ENCODE measurements at places on chromosomes 12 and 14.

GRCh38 chr14:65637780-65638179, 225.2 kb downstream of the FUT8 start:
- peak; percentile 44 for DNase-seq

DNA sequence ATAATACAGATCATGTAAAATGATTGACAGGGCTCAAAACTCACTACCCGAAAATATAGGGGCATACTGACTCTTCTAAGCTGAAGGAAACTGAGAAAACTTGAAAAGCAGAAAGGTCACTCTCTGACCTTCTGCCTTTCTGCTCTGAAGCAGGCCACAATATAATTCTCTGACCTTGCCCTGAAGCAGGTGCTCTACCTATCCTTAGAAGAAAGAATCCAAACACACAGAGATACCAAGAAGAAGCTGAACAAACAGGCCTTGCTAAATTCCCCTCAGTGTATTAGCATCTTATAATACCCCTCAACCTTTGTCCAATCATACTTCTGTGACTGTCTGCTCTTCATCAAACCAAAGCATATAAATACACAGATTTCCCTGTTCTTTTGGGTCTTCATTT, 60.9 kb upstream of the BBS10 start:
- DNase-seq: no peak

DNA sequence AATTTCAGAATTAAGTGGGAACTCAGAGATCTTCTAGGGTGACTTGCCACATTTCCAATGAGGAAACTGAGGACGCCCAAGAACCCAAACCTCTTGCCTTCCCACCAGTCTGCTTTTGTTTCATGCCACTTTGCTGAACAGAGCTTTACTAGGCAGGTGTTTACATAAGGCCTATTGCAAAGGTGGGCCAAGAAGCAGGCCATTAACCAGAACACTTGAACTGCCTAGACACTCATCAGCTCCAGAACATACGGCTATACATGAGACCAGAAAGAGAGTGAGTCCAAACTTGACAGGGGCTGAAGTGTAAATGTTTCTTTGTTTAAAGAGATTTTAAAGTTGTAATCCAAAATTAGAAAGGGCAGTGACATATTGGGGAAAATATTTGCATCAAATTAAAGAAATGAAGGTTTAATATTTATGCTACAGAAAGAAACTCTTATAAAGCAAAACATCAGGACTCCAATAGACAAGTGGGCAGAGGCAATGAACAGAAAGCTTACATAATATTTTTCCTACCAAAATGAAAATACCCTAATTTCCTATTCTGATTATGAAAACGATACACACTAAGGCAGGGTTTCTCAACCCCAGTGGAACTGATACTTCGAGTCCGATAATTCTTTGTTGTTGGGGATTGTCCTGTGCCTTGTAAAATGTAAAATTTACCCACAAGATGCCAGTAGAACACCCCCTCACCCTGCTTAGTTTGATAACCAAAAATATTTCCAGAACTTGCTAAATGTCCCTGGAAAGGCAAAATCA, 11.7 kb downstream of the BATF start:
- no peak for DNase-seq

DNA sequence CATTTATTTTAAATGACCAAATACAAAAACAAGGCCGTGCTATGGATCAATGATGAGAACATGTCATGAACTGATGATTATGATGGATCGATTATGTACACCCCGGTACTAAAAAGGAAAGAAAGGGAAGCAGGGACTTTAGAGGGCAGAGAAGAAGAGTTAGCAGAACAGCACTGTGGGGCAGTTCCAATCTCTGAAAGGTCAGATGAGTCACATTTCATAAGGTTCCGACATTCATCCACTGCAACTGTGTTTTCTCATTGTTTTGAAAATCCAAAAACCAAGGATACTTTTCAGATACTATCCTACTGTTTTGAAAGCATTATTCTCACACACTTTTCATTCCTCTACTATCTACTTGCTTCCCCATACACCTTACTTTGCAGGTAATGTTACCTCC, 169.3 kb downstream of the STXBP6 start:
- no peak for DNase-seq

DNA sequence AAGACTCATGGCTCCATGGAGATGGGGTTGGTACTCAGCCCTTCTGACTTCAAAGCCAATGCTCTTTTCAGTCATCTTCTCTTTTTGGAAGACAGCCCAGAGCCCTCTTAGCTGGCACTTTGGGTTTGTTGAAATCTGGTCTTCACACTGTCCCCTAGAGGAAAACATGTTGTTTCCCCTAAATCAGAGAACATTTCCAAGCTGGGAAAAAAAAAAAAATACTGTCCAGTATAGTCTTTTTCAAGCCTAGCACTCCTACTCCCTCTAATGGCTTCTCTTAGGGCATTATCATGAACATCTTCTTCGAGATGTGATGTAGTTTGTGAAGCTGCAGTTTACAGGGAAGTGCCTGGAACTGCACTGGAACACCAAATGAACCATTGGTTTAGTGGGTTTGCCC, 3.0 kb upstream of the ZC3H14 start:
- no peak for DNase-seq

- DNase-seq: no peak
These were observed 56.0 kb downstream of the SYNE2 start for GRCh38 chr14:63908667-63909264.

GRCh38 chr14:105286759-105287144, 14.0 kb downstream of the BRF1 start:
- DNase-seq: no peak

DNA sequence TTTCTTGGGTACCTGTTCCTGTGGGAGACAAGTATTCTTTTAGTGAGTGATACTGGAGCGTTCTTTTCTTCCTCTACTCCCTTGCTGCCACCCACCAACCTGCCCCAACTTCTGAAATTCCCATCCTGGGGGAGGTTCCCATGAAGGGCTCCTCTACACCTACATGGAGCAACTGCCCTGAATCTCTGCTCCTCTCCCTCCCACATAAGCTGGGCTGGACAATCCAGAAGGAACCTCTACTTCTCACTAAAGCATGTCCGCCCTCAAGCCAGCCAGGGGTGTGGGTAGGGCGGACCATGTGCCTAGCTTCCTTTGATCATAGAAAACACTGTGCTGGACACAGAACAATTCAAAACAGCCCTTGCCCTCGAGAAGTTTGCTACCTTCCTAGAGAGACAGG, 25.9 kb upstream of the ESRRB start:
- DNase-seq: no peak

DNA sequence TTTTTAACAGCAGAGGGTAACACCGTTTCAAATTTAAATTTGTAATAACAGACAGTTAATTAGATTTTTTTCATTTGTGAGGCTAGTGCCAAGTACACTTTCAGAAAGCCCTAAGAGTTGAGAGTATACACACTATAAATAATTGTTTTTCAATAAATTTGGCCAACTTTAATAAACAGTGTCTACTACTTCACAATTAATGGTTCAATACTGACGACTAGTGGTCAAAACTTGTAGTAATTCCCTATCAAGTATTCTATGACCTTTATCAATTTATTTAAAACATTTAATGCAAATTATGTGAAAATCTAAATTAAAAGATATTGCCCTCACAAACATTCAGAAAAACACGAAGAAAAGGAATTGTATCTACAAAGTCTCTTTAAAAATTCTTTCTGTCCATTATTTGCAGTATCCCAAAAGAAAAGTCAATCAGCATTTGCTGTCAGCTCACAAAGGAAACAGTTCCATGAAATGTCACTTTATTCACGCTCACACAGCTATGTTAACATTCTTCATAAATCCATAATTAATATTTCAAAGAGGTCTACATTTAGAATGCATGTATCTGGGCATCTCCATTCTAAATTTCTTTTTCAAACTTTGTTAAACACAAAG, 91.2 kb downstream of the CEP128 start:
- DNase-seq: peak; percentile 27

- DNase-seq: peak; percentile 79
These were observed 224.2 kb downstream of the LRFN5 start for GRCh38 chr14:41830714-41831406.

- DNase-seq: no peak
These were observed 1.9 kb downstream of the LMO3 start for GRCh38 chr12:16603916-16604575.

DNA sequence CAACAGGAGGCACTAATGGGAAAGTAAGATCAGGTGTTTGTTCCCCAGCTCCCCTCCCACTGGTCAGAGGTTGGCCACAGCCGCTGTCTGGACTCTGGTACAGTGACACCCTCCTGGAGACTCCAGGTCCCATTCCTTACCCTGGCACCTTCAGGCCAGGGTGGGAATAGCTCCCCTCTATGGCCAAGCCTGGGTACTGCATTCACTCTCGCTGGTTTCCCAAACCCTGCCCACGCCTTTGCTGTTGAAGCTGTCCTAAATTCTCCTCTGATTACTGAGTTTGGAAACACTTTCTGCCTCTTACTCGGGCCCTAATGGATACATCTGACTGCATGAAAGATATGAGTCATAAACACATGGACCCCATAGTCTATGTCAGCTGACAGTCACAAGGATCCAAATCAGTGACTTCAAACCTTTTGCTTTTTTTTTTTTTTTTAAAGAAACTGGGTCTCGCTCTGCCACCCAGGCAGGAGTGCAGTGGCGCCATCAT, 17.9 kb downstream of the HRK start:
- no peak for DNase-seq

- peak; percentile 72 for DNase-seq
These were observed 32.1 kb upstream of the SLC38A1 start for GRCh38 chr12:46300910-46301309.

DNA sequence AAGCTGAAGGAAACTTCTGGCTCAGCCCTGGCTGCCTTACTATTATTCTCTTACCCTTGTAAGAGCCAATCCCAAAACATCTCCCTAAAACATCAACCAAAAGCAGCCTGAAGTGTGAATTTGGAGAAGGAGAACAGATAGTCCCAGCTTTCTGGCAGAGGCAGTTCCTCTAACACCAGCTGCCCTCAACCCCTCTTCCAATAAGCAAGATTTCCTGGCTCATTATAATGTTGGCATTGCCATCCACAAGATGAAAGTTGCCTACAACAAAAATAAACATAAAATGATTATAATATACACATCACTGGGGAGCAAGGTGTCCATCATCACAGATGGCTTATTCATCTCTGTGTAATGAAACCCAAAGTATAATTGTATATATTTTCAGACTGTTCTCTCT, 352.5 kb upstream of the CCDC196 start:
- no peak for DNase-seq

DNA sequence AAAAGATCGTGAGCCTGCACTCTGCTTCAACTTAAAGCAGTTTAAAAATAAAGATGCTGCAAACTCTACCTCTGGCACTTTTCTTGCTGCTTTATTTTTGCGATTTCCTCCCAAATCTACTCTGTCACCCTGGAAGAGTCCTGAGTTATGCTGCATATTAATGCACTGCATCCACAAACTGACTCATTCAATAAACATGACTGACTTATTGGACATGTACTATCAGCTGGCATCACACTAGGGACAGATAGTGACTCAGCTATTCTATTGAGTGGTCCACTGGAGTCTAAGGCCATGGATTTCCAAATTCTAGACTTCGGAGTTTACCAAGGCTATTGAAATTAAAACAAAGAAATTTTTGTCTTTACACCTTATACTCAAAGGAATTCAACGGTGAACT, 90.7 kb upstream of the PTPRR start:
- DNase-seq: peak; percentile 3

- DNase-seq: no peak
These were observed 51.4 kb downstream of the FBXW8 start for GRCh38 chr12:116962197-116962596.

DNA sequence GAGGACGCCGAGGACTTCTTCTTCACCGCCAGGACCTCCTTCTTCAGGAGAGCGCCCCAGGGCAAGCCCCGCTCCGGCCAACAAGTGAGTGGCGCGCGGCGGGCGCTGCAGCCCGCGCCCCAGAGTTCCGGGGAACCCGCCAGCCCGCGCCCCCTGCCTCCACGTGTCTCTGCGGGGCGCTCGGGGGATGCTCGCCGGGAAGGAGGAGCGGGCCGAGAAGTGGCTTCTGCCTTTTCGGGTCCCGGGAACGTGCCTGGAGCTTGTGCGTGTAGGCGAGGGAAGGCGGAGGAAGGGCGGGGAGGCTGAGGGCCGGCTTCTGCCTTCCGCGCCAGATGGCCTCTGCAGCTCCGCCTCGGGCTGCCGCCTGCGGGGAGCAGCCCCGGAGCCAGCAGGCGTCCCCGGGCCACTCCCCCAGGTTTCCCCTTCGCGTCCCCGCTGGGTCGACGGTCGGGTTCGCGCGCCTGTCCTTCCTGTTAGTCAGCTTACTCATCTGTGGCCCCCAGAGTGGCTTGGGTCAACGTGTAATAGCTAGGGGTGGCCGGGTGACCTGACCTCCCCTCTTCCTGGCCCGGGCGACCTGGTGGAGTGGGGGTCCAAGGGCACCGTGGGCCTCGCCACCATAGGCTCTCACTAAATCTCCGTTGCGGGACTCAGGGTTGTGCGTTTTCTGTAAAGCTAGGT, 505 bp downstream of the RASSF3 start:
- DNase-seq: no peak

- DNase-seq: peak; percentile 17
These were observed 75.0 kb downstream of the TRMT5 start for GRCh38 chr14:60905923-60906322.

GRCh38 chr12:12447236-12447635, 90.4 kb downstream of the BORCS5 start:
- DNase-seq: no peak

DNA sequence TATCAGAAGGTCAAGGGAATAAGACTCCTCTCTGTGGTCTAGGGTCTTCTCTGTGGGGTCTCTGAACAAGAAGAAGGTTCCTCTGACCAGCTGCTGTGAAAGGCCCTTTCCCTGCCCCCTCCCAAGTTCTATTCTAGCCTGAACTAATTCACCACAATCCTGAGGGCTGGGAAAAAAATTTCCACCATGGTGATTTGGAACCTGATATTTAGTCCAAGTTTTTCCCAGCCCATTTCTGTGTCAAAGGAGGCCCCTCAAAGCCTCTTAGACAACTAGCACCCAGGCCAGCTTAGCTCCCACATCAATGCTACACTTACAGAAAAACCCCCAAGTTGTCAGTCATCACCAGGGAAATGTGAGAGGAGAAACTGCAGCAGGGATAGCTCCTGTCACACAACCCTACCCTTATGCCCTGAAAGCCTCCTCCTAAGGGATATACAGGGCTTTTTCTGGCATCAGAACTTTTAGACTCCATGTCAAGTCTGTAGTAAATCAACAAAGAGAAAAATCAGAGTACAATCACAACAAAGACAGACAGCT, 4.5 kb downstream of the FMNL3 start:
- no peak for DNase-seq

DNA sequence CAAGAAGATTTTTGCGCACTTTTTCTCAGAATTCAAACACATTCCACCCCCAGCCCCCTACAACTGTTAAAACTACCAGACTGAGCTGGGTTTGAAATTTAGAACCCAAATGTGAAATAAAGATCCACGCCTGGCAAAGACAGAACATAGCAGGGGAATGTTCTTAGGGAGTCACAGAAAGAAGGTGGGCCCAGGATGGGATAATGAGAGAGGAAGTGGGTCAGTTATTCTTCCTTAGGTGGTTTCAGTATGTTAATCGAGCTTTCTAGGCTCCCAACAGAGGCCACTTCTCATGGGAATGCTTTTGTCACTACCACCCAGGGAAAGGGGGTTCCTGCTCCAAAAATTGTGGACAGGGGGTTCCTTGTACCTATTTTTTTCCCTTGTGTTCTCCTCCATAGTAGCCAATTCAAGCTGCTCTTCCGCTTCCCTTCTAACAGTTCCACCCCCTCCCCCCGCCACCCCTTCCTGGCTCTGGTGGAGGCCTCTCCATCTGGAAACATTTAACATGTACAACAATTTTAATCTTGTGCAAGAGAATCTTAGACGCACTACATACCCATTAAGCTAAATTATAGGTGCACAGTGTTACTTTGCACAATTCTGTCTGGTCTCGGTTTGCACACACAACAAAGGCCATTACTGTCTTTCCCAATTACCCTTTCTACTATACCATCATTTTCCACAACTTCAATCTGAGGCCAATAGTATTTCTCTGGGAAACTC, 218.1 kb downstream of the MON2 start:
- DNase-seq: no peak
